Stimulated activated CD4-positive, alpha-beta T cell treated with anti-CD3 and anti-CD28 coated beads, Interleukin-1b, Interleukin-23, amount 100 ng/mL, for 1 hour (primary cell): ENCODE measurements at places on chromosomes 1 and 21.

- DNase-seq = no peak
Observed at GRCh38 chr1:166971252-166971651, 4.1 kb downstream of the ILDR2 start.

DNA sequence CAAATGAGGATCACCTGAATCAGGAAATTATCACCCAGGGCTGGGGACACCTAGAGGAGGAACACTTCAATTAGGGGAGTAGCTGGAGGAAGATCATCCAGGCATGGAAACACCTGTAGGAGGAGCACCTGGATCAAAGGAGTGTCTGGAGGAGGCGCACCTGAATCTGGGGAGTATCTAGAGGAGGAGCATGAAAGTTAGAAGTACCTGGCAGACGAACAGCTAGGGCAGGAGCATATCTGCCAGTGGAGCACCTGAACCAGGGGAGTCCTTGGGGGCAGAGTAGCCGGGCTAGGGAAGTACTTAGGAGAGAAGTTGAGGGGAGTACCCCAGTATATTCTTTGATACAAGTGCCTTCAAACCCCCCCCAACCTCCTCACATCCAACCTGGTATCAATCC, 1.3 kb downstream of the C1orf210 start:
- no peak for DNase-seq

DNA sequence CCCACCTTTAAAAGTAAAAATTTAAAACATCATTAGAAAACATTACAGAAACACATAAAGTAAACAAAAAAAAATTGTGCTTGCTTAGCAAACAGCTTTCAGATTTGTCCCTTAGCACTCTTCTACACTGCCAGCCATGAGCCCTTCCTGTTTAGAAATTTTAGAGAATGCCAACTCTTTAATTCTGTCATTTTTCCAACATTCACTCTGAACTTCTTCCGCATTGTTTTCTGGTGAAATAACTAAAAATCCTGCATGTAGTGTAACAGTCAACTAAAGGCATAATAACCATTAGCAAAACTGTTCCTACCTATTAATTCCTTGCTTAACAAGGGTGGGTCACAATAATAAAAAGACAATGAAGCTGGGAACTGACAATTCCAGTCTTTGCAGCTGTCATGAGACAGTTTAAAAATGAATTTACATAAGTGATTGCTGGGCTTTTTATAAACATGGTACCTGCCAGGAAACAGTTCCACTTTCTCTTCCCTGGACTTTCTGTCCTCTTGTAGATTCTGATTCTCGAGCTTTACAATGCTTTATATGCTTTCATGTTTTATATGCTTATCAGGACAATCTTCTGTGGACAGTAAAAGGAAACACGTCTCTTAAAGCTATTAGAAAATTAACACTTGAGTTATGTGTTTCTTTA, 19.0 kb downstream of the GNG12 start:
- no peak for DNase-seq

- DNase-seq = no peak
Observed at GRCh38 chr1:80915491-80915890, 885.2 kb upstream of the ADGRL2 start.

DNA sequence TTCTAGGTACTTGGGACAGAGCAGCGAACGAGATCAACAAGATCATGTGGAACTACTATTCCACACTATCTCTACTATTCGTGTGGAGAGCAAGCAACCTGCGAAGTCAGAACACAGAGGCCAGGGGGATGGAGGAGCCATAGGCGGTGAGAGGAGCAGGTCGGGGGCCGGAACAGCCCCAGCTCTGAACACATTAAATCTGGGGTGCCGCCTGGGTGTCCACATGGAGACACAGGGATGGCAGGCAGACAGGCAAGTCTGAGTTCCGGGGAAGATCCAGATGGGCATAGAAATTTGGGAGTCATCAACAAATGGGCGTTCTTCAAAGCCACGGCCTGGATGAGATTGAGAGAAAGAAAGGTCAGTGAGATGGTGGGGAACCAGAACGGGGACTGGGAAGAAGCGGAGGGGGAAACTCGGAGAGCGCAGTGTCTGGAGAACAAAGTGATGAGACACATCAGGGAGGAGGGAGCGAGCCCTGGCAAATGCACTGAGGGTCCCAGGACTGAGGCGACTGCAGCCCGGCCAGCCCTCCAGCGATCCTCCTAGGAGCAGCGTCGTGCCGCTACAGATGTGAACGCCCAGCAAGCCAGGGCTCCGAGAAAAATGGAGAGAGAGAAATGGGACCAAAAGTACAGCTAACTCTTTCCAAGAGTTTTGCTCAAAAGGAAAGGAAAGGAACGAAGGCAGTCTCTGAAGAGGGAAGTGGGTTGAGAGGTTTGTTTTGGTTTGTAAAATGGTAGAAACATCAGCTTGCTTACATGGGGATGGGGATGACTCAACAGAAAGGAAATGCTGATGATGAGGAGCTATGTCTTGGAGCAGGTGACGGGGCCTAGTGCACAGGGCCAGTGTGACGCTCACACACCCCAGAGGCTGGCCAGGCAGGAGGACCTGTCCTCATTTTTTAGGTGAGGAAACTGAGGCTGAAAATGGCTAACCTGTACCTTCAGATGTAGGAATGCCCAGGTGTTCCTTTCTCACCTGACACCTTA, 84.5 kb downstream of the GLIS1 start:
- DNase-seq = no peak

- no peak for DNase-seq
Observed at GRCh38 chr1:94044290-94044790, 76.6 kb downstream of the ABCA4 start.

- no peak for DNase-seq
Observed at GRCh38 chr1:179253286-179253972, 24.0 kb upstream of the ABL2 start.

DNA sequence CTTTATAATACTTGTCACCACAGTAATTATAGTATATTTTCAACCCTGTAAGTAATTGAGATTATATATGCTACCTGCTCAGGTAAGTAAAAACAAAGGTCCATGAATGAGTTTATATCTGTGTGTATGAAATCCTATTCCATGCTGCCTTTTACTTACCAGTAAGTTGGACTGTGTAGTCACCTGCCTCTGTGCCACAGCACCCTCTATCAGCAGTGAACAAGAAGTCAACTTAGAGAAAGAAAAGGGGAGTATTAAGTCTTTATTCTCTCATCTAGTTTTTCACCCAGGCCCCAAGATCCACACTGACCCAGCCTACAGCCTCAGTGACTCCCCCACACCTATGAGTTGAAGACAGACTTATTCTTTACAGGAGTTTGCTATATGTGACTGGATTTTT, 36.9 kb upstream of the IFI16 start:
- no peak for DNase-seq

DNA sequence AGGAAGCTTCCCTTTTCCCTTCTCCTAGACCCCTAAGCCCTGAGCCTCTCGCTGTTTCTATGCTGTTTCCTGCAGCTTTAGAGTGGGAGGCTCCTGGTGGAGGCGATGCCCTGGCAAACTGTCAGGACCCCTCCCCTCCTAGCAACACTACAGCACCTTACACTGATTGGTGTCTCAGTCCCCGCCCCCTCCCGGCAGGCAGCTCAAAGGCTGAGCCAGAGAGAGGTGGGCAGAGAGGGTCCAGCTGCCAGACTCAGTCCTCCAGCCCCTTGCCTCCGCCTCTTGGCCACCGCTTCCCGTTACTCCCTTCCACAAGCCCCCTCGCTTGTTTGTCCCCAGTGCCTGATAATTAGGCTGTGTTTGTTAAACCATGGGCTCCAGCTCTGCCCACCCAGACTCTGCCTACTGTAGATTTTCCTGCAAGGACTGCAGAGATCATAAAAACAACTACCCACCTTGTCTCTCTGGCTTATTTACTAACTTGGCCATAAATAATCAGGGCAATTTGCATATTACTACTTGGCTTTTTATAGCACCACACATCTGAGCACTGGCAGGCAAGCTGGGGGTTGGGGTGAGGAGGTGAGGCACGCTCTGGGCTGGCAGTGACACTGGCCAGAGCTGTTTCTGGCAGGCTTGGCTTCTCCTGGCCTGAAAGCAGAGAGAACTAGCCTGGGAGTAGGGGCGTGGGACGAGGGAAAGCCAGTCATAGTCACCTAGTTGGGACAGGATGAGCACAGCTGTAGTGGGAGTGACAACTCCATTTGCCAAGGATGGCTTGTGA, 107.5 kb downstream of the CSMD2 start:
- no peak for DNase-seq

- DNase-seq = no peak
Observed at GRCh38 chr1:247647864-247648263, 31.7 kb downstream of the OR13G1 start.

DNA sequence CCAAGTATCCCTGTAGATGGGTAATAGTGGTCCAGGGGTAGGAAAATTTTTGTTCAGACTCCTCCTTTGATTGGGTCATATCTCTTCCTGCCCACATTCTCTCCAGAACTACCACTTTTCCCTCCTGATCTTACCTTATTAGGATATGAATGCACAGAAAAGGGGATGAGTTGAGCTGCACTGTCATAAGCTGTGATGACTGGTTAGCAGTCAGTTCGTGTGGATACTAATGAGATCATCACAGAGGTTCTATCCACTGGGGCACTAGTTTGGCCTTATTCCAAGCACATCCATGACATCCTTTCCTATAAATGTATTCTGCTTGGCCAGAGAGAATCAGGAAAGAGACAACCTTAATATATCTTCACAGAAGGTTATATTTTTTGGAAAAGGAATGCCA, 22.1 kb upstream of the TBX15 start:
- DNase-seq = no peak

DNA sequence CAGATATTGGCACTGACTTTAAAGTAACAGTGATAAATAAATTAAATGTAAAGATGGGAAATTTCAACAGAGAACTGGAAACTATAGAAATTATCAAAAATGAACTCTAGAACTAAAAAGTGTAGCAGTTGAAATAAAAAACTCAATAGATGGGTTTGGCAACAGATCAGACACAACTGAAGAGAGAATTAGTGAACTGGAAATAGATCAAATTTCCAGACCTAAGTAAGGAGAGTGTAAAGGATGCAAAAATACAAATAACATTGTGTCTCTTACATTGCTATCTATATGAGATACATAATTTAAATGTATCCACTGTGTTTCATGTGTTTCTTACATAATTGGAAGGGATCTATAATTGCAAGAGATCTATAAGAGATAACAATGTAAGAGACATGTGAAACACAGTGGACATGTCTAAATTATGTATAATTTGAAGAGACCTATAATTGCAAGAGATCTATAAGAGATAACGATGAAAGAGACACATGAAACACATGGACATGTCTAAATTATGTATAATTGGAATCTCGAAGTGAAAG, 32.1 kb upstream of the ZNF362 start:
- no peak for DNase-seq

GRCh38 chr21:17406202-17406601, 106.6 kb upstream of the CXADR start:
- no peak for DNase-seq

DNA sequence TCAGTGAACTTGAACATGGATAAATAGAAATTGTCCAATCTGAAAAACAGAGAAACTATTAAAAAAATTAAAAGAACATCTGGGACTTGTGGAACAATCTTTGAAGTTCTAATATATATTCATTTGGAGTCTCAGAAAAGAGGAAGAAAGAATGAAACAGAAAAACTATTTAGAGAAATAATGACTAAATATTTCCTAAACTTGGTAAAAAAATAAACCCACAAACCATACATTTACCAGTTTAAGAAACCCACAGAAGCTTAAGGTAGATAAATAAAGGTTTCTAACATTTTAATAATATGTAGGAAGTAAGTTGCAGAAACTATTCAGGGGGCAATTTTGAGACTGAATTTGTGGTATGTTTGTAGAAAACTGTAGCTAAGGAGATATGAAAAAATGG, 437.8 kb downstream of the PTBP2 start:
- no peak for DNase-seq

DNA sequence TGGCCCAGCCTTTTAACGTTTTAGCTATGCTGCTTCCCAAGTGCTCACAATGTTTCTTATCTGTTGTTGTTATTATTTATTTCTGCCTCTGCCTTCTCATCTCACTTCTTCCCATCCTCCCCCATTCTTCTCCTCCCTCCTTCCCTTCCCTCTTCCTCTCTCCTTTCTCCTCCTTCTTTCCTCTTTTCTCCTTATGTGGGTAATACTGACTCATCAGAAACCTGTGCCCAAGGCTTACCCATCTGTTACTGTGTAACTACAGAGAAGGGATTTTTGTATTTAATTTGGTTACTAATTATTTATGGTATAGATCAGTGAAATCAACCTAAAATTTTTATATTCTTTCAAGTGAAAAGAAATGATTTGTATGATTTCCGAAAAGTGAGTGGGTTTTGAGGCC, 120.3 kb downstream of the KCNK2 start:
- no peak for DNase-seq

- DNase-seq = no peak
Observed at GRCh38 chr1:1479547-1480487, 8.3 kb downstream of the ATAD3B start.

DNA sequence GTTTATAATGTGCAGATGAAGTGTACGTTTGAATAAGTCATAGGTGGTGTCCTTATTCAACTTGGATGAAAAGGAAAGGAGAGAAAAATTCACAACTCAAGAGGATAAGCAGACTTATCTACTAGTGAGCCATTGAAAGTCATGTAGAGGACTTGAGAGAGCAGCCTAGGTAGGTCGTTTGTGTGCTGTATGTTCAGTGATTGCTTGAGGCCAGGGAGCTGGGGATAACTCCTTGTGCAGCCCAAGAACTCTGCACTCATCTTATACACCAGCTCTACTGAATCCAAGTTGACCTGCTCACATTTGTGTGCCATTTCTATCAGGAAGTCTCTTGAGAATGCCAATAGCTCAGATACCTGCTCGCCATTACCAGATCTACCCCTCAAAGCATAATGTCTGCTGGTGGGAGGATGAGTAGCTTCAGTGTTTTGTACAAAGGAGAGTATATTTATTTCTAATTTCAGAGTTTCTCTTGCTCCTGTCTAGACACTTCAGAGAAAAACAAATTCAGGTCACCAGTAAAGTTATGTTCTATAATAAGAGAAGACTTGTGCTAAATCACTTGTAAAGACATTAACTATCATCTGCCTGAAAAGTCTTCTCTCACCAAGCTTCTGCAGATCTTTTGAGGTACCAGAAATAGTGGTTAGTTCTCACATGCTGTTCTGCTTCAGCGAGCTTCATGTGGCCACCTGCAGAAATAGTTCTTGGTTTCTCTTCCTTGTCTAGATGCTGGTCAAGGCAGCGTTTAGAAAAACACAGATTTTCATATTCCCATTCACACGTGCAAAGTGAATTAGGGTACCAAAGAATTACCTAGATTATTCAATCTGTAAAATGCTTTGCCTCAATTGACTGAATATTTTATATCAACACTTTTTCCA, 10.8 kb downstream of the S1PR1 start:
- DNase-seq = no peak

- DNase-seq = no peak
Observed at GRCh38 chr1:228365271-228366061, 41.2 kb downstream of the TRIM11 start.

- no peak for DNase-seq
Observed at GRCh38 chr1:197521118-197521739, 253.2 kb downstream of the CRB1 start.

- no peak for DNase-seq
Observed at GRCh38 chr1:62746086-62746808, 37.7 kb upstream of the ATG4C start.

DNA sequence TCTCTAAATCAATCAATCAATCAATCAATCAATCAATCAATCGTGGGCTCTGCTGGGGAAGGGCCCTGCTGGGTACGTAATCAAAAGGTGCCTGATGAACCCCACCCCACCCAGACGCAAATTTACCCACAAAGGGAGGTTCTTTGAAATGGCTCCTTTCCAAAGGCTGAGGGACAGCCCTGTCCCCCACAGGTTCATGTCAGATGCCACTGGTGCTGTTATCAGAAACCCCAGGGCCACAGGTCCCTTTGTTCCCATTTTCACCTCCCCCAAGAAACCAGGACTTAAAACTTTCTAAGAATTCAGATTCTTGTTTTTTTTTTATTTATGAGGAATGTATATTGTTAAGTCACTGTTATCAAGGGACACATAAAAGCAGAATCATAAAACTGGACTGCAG, 14.2 kb downstream of the CHRNB2 start:
- DNase-seq = no peak
